ENCODE measurements at places on chromosomes 7 and 10.

DNA sequence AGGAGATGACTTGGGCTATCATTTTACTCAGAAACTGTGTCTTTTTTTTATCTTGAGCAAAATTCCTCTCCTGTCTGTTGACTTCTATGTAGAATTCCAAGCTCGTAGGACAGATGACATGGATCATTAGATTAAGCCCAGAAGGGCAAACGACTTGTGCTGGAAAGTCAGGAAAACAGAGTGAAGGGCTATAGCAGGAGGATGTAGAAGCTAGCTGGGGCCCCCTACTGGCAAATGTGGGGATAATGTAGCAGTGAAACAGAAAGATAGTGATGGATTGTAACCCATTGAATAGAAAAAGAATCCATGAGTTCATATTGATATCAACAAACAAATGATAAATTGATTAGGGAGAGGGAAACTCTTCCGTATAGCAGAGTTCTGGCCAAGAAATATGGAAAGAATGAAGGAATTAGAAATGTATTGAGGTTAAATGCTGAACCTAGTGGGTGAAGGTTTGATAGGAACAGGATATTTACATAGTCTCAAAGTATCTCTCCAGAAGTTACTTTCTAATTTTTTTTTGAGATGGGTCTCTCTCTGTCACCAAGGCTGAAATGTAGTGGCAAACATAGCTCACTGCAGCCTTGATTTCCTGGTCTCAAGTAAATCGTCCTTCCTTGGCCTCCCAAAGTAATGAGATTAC lies 103.6 kb downstream of the LYZL1 start:
- DNase-seq: no peak

GRCh38 chr7:121083138-121083789 lies 94.8 kb downstream of the CPED1 start:
- DNase-seq: no peak

DNA sequence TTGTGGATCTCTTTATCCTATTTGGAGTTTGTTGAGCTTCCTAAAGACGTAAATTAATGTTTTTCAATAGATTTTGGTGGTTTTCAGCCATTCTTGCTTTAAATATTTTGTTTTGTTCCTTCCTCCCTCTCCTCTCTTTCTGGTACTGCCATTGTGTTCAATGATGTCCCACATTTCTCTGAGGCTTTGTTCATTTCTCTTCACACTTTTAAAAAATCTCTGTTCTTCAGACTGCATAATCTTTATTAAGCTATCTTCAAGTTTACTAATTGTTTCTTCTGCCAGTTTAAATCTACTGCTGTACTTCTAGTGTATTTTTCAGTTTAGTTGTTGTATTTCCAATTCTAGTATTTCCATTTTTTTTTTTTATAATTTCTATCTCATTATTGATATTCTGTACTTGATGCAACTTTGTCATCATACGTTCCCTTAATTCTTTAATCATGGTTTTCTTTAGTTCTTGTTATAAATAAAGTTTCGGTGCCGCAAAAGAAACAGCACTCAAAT lies 45.6 kb upstream of the FZD9 start:
- DNase-seq: no peak

GRCh38 chr7:144011458-144012230 lies 11.5 kb downstream of the OR6B1 start:
- DNase-seq: no peak

DNA sequence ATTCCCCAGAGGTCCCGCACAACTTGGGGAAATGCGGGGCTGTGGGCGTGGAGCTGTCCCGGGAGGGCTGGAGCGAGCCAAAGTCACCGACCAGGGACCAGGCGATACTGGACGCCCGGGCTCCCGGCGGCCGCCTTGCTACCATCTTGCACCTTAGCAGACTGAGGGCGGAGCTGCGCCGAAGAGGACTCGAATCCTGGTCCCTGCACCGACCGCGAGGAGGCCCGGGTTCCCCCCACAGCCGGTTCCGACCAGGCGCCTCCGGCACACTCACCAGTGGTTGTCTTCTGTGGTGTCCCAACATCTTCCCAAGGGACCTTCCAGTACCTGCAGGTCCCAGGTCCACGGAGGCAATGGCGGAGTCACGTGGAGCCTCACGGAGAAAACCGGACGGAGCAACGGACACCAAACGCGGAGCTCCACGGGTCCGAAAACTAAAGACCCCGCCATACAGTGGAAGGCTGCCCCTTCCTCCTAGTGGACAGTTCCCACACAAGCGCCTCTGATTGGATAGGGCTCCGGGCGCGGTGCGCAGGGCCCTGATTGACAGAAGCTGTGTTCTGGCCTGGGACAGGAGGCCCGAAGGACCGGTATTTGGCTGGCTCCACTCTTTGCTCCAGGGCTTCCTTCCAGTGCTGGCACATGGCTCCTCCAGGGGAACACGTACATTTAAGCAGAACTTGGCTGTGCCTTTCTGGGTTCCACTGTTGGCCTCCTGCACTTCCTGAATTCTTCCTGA lies 124.6 kb upstream of the ZNF479 start:
- no peak for DNase-seq
